ENCODE measurements at places on chromosomes 1 and 21.
A peak's percentile ranks its signal among the peaks of the same experiment; 100 is the strongest.

DNA sequence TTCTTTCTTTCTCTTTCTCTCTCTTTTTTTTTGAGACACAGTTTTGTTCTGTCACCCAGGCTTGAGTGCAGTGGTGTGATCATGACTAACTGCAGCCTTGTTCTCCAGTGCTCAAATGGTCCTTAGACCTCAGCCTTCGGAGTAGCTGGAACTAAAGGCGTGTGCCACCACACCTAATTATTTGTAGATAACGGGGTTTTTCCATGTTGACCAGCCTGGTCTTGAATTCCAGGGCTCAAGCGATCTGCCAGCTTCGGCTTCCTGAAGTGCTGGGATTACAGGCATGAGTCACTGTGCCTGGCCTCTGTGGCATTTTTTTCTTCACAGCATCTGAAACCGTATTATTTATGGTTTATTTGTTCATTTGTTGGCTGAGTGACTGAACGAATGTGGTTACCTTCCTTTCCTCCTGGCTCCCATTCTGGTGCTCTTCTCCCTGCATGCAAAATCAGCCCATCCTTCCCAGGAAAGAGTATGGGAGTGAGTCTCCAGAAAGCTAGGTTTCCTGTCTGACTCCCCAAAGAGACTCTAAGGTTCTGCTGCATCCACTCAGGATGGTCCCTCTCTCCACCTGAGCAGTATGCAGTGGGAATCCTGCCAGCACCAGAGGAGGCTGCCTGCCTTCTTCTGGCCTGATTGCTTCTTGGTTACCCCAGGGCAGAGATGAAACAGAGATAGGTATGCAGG, 155.0 kb upstream of the BEND5 start:
- DNase-seq, result no peak

GRCh38 chr1:119374208-119374874, 5.8 kb downstream of the HAO2 start:
- no peak for DNase-seq

GRCh38 chr1:84675106-84675505, 15.2 kb downstream of the SSX2IP start:
- DNase-seq, result no peak

- no peak for DNase-seq
Observed at GRCh38 chr21:46557919-46558392, 46.9 kb downstream of the S100B start.

- DNase-seq, result no peak
Observed at GRCh38 chr1:118481126-118481525, 296.1 kb upstream of the SPAG17 start.

DNA sequence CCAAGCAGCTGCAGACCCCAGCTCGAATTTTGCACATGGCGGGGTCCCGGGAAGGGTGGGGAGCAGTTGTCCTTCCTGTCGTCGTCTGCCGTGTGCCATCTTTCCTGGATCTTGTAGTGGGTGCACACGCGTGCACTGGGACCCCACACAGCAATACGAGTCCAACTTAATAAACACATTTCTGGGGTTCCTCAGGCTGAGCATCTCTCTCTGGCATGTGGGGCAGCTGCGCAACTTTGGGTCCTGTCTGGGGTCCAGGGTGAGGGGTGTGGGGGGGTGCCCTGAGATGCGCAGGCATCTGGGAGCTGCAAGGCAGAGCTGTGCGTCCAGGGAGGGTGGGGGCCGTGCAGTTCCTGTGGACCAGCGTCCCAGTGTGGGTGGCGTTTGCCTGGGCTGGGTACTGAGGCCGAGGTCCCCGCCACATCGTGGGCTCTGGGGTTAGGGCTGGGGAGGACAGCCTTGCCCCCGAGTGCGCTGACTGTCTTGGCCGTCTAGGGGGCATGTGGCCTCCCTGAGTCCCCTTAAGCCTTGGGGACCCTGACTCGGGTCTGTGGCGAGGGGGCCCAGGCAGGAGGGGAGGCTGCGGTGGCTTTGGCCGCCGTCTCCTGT, 652 bp upstream of the PLEKHN1 start:
- peak; percentile 67 for DNase-seq

DNA sequence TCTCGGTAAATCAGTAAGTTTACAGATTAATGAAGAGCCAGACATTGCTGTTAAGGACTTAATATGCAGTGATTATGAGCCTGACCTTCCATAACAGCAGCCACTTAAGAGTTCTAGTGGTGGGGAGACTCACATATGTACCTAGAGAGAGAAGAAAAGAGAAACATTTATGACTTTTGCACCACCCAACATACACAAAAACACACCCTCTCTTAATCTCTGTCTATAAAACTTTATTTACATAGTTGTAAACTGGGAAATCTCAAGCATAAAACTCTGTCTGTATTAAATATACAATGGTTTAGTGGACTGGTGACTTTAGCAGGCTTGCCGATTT, 347.4 kb upstream of the ADGRL2 start:
- DNase-seq, result no peak

DNA sequence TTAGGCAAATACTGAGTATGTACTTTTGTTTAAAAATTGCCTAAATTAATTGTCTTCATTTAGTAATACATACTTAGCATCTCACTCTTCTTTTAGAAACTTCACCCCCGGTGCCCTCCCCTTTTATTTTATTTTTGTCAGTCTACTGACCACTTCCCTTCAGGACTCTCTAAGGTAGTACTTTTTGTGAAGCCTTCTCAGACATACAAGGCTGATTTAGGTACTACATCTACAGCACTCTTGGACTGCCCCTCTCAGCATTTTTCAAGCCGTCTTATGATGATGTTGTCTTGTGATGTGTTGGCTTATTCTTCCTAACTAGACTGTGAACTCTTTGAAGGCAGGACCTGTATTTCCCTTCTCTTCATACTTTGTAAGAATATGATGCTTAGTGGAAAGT, 24.7 kb downstream of the RPS6KC1 start:
- DNase-seq, result no peak

Data from upper lobe of left lung (tissue), 6 donors.